ENCODE measurements at places on chromosomes 1 and 21.

- DNase-seq: no peak
These were observed 38.0 kb downstream of the PTPN14 start for GRCh38 chr1:214513394-214513793.

- no peak for DNase-seq
These were observed 50.7 kb downstream of the JAK1 start for GRCh38 chr1:64915381-64916274.

DNA sequence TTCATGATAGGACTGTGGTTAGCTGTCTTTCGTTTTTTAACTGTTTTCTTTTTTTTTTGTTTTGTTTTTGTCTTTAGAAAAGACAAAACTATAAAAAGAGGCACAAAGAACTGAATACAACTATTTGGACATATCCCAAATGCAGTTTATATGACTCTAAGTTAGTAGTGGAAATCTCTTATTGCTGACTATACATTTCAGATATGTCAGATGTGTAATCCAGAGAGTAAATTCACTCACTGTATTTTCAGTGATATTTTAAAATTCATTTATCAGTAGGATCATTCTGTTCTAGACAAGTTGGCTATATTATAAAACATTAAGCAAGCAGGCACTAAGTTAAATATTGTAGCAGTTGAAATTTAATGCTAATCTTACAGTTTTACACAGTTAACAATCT lies 5.7 kb downstream of the RAP1A start:
- DNase-seq: no peak

DNA sequence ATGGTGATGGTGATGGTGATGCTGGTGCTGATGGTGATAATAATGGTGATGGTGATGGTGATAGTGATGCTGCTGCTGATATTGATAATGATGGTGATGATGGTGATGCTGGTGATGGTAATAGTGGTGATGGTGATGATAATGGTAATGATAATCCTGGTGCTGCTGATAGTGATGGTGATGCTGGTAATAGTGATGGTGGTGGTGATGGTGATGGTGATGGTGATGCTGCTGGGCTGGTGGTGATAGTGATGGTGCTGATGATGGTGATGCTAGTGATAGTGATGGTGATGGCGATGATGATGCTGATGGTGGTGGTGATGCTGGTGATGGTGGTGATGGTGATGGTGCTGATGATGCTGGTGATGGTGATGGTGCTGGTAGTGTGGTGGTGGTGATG lies 58.4 kb upstream of the IGSF21 start:
- no peak for DNase-seq

- DNase-seq: no peak
These were observed 176.5 kb upstream of the PLXNA2 start for GRCh38 chr1:208420696-208421095.

DNA sequence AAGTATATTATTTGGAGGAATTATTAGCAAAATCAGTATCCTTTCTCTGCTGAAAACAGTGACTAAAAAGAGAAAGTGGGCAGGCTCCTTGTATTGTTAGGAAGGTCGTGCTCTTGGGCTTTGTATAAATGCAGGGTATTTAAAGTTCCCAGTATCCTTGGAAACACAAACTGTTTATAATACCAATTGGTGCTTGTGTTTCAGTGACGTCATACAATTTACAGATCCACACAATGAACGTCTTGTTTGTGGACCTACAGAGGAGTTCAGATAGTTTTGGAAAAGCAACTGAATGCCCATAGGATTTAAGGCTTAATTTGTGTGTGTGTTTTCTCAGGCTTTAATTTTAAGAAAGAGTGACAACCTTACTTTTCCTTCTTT lies 168.2 kb downstream of the RASAL2 start:
- DNase-seq: no peak

DNA sequence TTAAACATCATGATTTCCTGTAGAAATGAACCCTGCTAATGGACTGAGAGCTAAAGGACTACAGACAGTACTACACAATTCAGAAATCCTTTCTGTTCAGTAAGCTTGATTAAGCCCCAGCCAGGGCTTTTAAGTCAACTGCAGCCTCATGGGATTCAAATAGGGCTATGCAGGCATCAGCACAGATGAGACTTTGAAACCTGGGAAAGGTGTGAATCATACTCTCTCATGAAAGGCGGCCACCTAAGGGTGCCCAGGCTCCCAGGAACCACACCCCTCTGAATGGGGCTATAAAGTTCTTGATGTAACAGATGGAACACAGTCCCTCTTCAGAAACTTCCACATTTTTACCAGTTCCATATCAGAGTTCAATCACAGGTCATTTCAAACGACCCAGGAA lies 7.6 kb downstream of the SIPA1L2 start:
- DNase-seq: no peak

DNA sequence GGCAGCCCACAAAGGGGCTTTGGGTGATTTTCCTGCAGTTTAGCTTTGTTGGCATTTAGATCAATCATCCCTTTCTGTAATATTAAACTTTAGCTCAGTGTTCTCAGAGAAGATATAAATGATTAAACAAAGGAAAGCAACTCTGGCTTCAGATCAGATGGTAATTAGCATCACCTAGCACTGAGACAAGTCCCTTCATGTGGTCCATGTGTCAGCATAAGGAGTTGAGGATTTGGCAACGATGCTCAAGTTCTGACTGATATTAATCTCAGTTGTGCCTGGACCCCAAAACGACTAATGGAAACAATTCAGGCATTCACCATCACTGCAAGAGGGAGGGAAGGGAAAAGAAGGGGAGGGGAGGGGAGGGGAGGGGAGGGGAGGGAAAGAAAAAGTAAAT lies 60.4 kb downstream of the SEC16B start:
- no peak for DNase-seq

Measured in GM04504 (cell line).